ENCODE measurements at places on chromosomes 1 and 21.

GRCh38 chr1:68969441-68969840, 472.6 kb upstream of the DEPDC1 start:
- DNase-seq: no peak

DNA sequence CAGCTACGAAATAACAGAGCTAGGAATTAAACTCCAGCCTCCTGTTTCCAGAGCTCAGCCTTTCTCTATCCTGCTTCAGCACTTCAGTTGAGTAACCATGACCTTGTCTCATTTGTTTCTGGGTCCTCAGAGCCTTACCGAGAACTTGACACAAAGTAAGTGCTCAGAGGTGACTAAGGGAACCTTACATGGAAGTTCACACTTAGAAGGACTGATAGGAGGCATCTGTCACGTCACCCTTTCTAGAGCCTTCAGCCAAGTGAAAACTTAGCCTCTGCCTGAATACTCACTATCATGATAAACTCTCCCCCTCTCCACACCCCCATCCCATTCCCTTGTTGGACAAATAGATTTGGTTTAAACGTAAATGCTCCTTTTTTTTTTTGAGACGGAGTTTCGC, 9.8 kb upstream of the LUZP1 start:
- DNase-seq: no peak

DNA sequence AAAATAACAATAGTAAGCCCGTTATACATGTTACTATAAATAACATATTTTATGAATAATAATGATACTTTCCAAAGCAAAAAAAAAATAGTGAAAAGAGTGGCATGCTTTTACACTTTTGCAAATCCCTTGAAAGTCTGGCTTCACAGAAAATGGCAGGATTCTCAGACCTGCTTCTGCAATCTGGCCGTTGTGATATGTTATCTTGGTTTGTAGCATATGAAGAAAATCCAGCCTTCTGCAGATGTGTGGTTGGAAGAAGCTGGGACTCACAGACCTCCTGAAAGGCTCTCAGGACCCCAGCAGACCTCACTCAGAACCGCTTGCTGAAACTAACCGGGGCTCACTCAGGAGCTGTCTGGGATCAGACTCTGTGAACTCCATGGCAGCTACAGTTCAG, 256.0 kb upstream of the TMEM51 start:
- DNase-seq: no peak

GRCh38 chr1:113875714-113876113, 4.2 kb upstream of the PTPN22 start:
- no peak for DNase-seq

Data from PC-3 (cell line).